GM23338 (cell line): ENCODE measurements at places on chromosomes 6 and 20. TPM values are rescaled to one million over a fixed set of nuclear protein-coding genes. Genes with fewer than 3 reads are reported as not detected.

DNA sequence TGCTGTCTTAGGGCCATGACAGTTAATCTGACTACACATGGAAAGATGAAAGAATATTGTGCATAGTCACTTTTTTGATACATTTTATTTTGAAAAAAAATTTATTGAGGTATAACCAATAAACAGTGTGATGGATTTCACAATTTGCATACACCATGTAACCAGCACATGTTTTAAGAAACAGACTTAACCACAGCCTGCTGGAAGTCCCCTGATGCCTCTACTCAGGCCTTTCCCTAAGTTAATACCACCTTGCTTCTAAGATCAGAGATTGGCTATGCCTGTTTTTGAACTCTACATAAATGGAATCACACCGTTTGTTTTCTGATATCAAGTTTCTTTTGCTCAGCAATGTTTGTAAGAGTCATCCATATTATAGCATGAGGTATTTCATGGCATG, 136.3 kb downstream of the CFAP61 start:
- no peak overlapping the region for H3K4me3 ChIP-seq
- no peak overlapping the region for H3K27ac ChIP-seq
- H3K36me3 ChIP-seq = no peaks in the 10 kb centered on the region
- H3K27me3 ChIP-seq = no peaks in the 10 kb centered on the region
- no peaks in the 10 kb centered on the region for H3K4me1 ChIP-seq

The WASF1 gene
- 25.3 and 30.5 TPM in 2 replicates for total RNA-seq

- no peaks in the 10 kb centered on the region for H3K36me3 ChIP-seq
- H3K4me3 ChIP-seq = no peak overlapping the region
- H3K27me3 ChIP-seq = no peaks in the 10 kb centered on the region
Measured at GRCh38 chr6:44662461-44663121, 275.1 kb downstream of the CDC5L start.

- H3K4me1 ChIP-seq = no peaks in the 10 kb centered on the region
- no peaks in the 10 kb centered on the region for H3K36me3 ChIP-seq
- H3K27me3 ChIP-seq = no peaks in the 10 kb centered on the region
- H3K4me3 ChIP-seq = no peak overlapping the region
- no peak for DNase-seq
Measured at GRCh38 chr20:7520361-7520760, 419.9 kb downstream of the HAO1 start.

- no peak overlapping the region for H3K27ac ChIP-seq
- H3K4me3 ChIP-seq = no peak overlapping the region
- H3K4me1 ChIP-seq = peaks cover 38% of the 10 kb centered on the region
- no peak for DNase-seq
Measured at GRCh38 chr6:107513214-107513613, 23.3 kb downstream of the SOBP start.

GRCh38 chr20:63957004-63957689, 931 bp upstream of the UCKL1 start:
- peaks cover 18% of the 10 kb centered on the region for H3K4me1 ChIP-seq
- H3K4me3 ChIP-seq = peak overlapping the region; percentile 91
- peak; percentile 83 for DNase-seq
- H3K27me3 ChIP-seq = no peaks in the 10 kb centered on the region
- no peaks in the 10 kb centered on the region for H3K36me3 ChIP-seq

The TBXT gene
- 0.39 TPM in 1 of 2 replicates, not detected in the other for total RNA-seq

DNA sequence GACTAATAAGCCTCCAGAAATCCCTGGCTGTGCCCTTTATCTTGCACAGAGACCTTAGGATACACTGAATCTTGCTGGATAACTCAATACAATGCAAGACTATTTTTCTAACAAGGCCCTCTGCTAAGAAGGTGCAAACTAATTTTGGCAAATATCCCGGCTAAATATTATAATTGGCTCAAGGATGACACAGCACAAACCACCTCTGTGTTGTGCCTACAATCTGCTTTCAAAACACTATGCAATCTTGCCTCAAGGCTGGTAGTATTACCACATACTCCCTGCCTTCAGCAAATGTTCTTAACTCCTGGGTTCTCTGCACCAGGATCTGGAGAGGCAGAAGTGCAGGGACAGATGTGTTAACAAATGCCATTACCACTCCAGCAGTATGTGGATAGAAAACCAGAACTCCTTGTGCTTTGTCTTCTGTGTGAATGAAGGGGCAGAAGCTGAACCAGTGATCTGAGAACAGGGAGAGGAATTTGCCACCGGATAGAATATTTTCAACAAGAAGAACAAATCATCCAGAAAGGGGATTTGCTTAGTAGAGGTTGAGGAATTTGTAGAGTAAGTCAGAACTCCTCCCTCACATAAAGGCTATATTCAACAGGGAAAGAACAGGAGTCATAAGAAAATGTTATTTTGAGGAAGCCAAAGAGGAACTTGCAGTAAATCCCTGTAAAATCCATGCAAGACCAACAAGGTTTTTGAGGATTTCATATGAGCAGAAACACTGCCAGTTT, 74.1 kb upstream of the SLC4A11 start:
- no peaks in the 10 kb centered on the region for H3K27me3 ChIP-seq
- H3K36me3 ChIP-seq = no peaks in the 10 kb centered on the region
- no peak overlapping the region for H3K4me3 ChIP-seq
- DNase-seq = no peak

The TRIM10 gene
- total RNA-seq = 0.31 TPM in 1 of 2 replicates, not detected in the other

- DNase-seq = no peak
- H3K36me3 ChIP-seq = no peaks in the 10 kb centered on the region
- peaks cover 12% of the 10 kb centered on the region for H3K4me1 ChIP-seq
Measured at GRCh38 chr6:36120018-36120417, 10.3 kb upstream of the MAPK13 start.

DNA sequence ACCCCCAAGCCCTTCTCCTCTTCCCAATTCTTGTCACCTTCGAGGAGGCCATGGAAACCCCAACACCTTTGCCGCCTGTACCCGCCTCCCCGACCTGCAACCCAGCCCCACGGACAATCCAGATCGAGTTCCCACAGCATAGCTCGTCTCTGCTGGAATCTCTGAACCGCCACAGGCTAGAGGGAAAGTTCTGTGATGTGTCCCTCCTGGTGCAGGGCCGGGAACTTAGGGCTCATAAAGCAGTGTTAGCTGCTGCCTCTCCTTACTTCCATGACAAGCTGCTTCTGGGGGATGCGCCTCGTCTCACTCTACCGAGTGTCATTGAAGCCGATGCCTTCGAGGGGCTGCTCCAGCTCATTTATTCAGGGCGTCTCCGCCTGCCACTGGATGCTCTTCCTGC, 675 bp downstream of the ZBTB9 start:
- no peaks in the 10 kb centered on the region for H3K36me3 ChIP-seq
- peak overlapping the region; percentile 39; the same call in 1 of the 2 replicates for H3K27ac ChIP-seq
- no peak for DNase-seq
- H3K4me1 ChIP-seq = peaks cover 4% of the 10 kb centered on the region; the same call in 1 of the 2 replicates
- peak overlapping the region; percentile 81 for H3K4me3 ChIP-seq
- H3K27me3 ChIP-seq = no peaks in the 10 kb centered on the region

The SAMHD1 gene
- total RNA-seq = 45.4 and 50.3 TPM in 2 replicates

DNA sequence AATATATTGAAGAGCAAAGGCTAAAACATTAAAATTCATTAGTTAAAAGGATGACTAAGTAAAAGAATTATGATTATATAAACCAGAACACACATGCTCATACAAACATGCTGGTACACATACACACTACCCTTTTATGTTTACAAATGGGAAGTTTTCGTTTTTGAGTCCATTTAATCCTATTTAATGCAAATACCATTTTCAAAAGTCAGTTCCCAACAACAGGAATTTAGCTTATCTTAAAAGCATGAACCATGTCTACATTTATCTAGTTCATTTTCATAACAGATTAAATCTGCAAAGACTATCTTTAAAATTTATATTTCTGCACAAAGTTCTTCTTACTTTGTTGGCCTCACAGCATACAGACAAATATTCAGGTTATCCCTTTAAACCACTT, 42.5 kb downstream of the MAN1A1 start:
- no peaks in the 10 kb centered on the region for H3K36me3 ChIP-seq
- no peaks in the 10 kb centered on the region for H3K27me3 ChIP-seq
- DNase-seq = no peak
- H3K4me1 ChIP-seq = no peaks in the 10 kb centered on the region

- no peaks in the 10 kb centered on the region for H3K27me3 ChIP-seq
- H3K27ac ChIP-seq = no peak overlapping the region
Measured at GRCh38 chr20:50837532-50838321, 42.9 kb downstream of the BCAS4 start.

DNA sequence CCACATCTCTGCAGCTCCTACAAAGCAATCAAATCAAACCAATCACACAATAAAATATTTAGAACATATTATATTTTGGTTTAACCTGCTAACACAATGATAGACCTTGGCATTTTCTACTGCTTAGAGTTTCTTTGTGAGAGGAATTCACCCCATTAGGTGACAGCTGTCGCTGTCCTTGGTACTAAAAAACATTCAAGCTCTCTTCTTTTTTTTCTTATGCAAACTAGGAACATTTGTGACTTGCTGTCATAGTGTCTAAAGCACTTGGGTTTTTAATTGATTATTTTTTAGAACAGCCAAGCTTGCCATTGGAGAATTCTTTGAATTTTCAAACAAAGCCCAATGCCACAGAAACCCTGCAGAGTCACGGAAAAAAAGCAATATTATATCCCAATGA, 46.4 kb downstream of the CNR1 start:
- DNase-seq = peak; percentile 81
- H3K27me3 ChIP-seq = no peaks in the 10 kb centered on the region
- H3K4me3 ChIP-seq = no peak overlapping the region
- H3K27ac ChIP-seq = no peak overlapping the region
- 0 out of 2 replicates have a peak, but pooled peaks cover 7% of the 10 kb centered on the region for H3K36me3 ChIP-seq
- peaks cover 22% of the 10 kb centered on the region for H3K4me1 ChIP-seq

The C6orf132 gene
- 40.9 and 48.3 TPM in 2 replicates for total RNA-seq

The MATN4 gene
- total RNA-seq = 4.2 and 5.1 TPM in 2 replicates

The NOTCH4 gene
- total RNA-seq = 2.8 and 3.5 TPM in 2 replicates

GRCh38 chr20:40010483-40010882, 678.6 kb downstream of the MAFB start:
- H3K36me3 ChIP-seq = no peaks in the 10 kb centered on the region
- H3K4me3 ChIP-seq = no peak overlapping the region
- no peak overlapping the region for H3K27ac ChIP-seq
- H3K27me3 ChIP-seq = no peaks in the 10 kb centered on the region
- H3K4me1 ChIP-seq = no peaks in the 10 kb centered on the region

DNA sequence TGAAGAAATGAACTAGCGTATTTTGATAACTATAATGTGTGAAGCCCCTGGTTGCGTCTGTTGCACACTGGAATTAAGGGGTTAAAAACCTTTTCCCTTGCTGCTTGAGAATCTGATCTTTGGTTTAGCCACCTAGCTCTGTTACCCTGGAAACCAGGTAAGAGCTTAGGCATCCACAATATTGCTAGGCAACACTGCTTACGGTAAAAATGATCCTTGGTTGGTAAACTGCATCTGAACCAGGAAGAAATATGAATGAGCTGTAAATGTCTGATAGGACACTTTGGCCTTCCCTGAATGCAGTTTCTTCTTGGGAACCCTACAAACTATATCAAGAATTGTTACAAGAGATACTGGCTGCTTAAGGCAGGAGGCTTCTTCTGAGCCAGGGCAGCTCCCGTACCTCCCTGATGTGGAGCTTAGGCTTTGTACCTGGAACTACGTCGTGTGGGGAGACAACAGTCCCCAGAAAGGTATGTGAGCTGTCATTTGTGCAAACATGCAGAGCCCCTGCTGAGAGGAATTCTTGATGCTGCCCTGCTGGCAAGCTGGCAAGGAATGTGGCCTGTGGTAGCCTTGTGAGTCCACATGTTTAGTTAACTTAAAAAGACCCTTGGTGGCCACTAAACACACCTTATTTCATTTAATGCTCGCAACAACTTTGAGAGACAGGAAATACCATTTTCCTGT, 18.4 kb downstream of the UBE3D start:
- peak; percentile 79 for DNase-seq
- no peaks in the 10 kb centered on the region for H3K36me3 ChIP-seq
- H3K27me3 ChIP-seq = no peaks in the 10 kb centered on the region

GRCh38 chr6:43493833-43494232, 16.3 kb downstream of the LRRC73 start:
- no peak overlapping the region for H3K4me3 ChIP-seq
- H3K36me3 ChIP-seq = no peaks in the 10 kb centered on the region; the same call in 1 of the 2 replicates
- DNase-seq = no peak
- H3K27ac ChIP-seq = no peak overlapping the region
